Thymus (tissue), 14 donors: ENCODE measurements at places on chromosomes 13 and 19.

DNA sequence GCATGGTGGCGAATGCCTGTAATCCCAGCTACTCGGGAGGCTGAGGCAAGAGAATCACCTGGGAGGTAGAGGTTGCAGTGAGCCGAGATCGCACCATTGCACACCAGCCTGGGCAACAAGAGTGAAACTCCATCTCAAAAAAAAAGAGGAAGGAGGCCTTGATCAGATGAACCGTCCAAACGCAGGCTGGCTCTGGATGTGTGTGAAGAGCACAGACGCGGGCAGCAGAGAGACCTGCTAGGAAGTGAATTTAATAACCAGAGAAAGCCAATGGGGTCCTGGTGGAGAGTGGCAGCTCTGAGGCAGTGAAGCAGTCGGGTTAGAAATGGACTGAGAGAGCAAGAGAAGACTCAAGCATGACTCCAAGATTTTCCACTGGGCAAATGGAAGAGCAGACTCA, 136.5 kb downstream of the RNF17 start:
- DNase-seq, result no peak

- no peak for DNase-seq
Measured at GRCh38 chr13:40292536-40292935, 373.9 kb downstream of the FOXO1 start.

DNA sequence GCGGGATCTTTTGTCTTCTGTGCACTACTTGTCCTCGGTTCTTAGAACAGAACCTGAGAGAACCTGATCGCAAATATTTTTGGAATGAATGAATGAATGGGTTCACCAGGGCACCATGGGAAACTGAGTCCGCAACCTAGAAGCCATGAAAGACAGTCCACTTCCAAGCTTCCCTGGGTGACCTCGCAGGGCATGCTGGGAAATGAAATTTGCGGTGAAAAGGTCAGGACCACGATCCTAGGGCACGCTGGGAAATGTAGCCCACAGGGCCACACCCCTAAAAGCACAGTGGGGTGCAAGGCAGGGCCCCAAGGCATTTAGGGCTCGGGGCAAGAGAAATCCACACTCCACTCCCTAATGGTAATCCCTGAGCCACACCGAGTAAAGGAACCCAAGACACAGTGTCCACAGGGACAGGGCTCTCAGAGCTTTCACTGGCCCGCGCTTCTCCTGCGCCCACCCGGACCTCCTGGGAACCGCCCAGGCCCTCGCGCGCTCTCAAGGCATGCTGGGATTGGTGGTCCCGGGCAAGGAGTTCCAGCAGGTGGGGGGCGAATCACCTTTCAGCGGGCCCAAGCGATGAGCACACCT, 1.1 kb upstream of the PPP1R12C start:
- DNase-seq, result no peak

DNA sequence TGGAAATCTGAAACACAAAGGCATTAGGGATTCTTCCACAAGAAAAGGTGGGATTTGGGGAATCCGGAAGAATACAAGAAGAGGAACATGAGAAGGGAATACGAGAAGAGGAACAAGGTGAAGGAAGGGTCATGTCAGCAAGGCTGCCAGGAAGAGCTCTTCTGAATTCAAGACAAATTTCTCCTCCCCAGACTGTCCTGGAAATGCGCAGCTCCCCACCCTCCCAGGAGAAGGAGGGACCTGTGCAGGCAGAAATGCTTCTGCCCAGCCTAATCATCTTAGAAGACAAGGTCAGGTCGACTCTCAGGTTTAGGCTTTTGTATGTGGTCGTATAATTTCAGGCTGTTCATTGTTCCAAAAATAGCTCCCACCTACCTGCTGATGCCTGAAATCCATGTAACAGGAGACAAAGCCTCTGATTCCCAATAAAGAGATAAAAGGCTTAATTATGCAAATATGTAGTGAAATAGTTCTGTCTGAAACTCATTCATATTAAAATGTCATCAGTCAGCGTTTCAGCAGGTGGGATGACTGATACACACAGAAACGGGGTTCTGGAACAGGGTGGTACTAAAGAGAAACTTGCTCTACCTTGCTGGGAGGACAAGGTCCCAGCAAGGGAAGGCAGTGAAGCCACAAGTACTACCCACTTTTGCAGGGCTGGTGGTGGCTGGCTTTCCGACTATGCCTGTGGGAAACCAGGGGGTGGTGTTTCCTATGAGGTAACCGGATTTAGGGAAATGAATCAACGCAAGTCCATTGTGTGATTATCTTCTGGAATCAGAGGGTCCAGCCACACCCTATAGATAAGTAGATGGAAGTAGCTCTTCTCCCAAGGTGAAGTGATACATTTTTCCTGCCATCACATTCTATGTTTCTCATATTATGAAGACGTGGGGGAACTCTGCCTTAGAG, 76.1 kb downstream of the KL start:
- no peak for DNase-seq
